ENCODE measurements at places on chromosomes 11 and 22.

DNA sequence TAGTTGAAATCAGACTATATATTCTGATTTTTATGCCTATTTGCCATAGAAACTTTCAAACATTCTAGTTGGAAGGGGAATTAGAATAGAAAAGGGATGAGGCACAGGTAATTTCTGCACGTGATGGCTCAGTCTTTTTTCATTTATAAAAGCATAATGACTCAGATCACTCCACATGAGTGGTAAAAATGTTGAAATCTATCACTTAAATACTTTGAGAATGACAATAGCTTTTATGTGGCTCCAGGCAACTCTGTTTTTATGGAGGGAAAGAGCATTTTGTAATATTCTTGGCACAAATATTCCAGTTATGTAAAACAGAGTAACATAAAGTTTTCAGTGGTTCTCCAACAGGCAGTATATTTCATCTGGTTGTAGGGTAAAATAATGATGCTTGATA lies 5.9 kb upstream of the MMP3 start:
- no peak for DNase-seq

- DNase-seq = peak; percentile 66
Measured at GRCh38 chr11:97965849-97966646, 1054.7 kb upstream of the CNTN5 start.

DNA sequence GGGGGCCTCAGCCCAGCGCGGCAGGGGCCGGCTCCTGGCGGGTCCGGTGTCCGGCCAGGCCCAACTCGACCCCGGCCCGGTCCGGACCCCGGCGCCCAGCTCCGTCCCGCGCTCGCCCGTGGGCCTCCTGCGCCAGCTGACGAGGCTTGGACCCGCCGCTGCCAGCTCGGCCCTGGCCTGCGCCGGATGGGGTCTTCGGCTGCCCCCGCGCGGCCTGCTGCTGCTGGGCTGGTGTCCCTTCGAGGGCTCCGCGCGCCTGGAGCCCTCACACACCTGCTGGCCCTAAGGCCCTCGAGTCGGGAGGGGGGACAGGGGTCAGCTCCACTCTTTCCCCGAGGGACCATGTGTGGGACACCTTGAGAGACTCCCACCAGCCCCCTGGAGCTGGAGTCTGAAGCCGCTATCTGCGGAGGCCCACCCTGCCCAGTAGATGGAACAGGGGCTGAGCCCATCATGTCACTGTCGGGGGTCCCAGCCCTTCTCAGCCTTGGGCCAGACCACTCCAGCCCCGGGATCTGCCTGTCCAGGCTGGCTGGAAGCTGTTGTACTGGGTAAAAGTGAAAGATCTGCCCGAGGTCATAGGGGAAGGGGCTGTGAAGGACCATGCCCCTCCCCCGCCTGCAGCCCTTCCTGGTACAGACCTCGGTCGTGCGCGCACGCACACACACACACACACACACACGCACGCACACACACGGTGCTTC lies 768 bp upstream of the CDKN1C start:
- DNase-seq = no peak

- DNase-seq = no peak
Measured at GRCh38 chr11:65565624-65566453, 4.4 kb upstream of the ZNRD2 start.

- no peak for DNase-seq
Measured at GRCh38 chr11:121163658-121164308, 62.7 kb downstream of the TECTA start.

GRCh38 chr11:120281143-120281795 lies 41.3 kb downstream of the POU2F3 start:
- no peak for DNase-seq

DNA sequence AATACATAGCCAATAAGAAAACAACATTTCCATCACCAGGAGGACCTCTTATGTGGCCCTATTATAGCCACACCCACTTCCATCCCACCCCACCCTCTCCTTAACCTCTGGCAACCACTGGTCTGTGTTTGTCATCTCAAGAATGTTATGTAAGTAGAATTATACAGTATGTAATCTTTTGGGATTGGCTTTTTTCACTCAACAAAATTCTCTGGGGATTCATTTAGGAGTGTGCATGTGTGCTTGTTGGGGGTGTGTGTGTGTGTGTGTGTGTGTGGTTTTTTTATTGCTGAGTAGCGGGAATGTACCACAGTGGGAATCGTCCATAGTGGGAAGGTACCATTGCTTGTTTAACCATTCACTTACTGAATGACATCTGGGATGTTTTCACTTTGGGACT lies 5.2 kb downstream of the KCNJ5 start:
- no peak for DNase-seq

DNA sequence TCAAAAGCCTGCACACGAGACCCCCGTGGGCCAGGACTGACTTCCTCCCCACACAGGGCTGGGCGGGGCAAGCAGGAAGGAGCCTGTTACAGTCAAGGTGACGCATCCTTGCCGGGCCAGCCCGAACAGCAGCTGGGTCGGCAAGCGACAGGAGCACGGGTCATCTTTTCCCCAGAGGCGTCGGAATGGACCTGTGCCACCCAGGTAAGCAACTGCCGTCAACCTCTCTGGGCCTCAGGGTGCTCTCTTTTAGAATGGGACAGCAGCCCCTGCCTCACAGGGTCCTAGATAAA lies at the start of gene CYTH4:
Gene CYTH4, plus strand, starts transcription at position 124 of the 293 bp plus-strand sequence. Its CDS starts 62 bp downstream, at position 186.
- no peak for DNase-seq

- DNase-seq = no peak
Measured at GRCh38 chr11:94595076-94595475, 27.9 kb downstream of the PIWIL4 start.

GRCh38 chr11:93741882-93742226 lies 382 bp downstream of the C11orf54 start:
- DNase-seq = no peak

GRCh38 chr11:106399076-106399511 lies 321.6 kb downstream of the AASDHPPT start:
- peak; percentile 99 for DNase-seq

DNA sequence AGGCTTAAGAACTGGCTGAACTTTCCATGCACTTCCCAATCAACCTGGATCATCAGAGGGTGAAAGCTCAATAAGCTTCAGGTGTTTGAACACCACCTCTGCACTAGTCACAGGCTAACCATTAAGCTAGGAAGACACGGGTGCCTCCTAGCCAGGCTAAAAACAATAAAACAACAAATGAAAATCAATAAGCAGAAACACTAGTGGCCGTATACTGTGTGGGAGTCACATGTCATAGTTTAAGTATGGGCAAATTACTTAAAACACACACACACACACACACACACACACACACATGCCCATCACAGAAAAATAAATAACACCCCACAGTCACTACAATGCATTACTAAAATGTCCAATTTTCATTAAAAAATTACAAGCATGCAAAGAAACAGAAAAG lies 85.2 kb downstream of the APOL5 start:
- DNase-seq = no peak

GRCh38 chr11:100878474-100878873 lies 191.4 kb downstream of the ARHGAP42 start:
- DNase-seq = no peak

- no peak for DNase-seq
Measured at GRCh38 chr22:22936915-22937656, 49.5 kb downstream of the IGLL5 start.

- no peak for DNase-seq
Measured at GRCh38 chr11:121576531-121576930, 123.8 kb upstream of the SORL1-AS1 start.

DNA sequence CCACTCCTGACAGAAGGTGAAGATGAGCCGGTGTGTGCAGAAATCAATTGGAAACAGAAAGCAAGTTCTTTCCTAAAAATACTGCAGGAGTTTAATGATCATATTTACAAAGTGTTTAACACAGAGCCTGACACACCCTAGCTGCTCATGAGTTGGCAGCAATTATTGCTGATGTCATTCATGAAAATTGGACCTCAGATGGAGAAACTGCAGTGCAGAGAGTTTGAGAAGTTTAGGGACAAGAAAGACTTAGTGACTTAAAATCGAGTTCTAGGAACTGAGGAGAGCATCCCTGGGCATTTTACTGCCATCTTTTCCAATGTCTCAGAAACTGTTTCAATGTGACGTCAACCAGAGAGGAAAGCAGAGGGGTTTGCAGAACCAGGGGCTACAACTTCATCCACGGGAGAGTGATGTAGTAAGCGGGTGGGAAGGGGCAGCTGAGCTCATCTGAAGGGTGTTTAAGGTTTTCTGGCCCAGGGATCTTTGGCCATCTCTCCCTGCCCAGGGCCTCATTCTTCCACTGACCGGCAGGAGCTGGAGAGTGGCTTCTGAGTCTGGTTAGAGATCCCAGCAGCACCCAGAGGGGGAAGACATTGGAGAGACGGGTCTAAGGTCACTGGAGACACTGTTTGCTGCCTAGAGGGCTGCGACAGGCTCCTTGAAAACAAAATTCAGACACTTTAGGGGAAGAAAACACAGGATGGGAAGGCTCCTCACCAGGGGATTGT lies 21.1 kb upstream of the IGLL5 start:
- no peak for DNase-seq

DNA sequence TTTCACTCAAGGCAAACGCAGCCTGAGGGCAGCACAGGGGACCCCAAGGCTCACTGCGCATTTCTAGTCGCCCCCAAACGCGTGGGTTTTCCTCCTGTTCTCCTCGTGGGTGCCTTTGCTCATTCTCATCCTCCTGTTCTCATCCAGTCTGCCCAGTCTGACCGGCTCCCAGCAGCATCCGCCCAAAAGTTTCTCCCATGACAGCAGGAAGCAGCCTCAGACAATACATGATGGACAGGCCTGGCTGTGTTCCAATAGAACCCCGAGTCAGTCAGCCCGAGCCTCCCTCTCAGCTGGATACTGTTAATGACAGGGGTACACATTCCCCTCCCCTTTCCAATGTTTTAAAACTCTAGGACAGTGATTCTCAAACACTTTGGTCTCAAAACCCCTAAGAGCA lies 22.5 kb upstream of the KRTAP5-7 start:
- DNase-seq = no peak

DNA sequence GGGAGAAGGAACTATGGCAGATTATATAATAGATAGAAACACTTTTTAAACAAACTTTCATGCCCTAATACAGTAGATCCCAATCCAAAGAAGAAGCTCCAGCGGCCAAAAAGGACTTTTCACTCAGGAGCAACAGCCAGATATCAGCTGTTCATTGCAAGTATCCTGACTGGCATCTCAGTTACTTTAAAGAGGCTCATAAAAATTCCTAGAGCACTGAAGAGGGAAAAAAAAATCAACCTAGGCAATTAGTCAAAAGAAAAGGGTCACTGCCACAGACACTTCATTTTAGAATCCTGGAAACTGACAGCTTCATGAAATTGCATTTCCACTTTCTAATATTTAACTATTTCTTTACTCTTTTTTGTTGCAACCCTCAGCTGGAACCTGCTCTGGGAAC lies 170.6 kb upstream of the SOX6 start:
- no peak for DNase-seq

DNA sequence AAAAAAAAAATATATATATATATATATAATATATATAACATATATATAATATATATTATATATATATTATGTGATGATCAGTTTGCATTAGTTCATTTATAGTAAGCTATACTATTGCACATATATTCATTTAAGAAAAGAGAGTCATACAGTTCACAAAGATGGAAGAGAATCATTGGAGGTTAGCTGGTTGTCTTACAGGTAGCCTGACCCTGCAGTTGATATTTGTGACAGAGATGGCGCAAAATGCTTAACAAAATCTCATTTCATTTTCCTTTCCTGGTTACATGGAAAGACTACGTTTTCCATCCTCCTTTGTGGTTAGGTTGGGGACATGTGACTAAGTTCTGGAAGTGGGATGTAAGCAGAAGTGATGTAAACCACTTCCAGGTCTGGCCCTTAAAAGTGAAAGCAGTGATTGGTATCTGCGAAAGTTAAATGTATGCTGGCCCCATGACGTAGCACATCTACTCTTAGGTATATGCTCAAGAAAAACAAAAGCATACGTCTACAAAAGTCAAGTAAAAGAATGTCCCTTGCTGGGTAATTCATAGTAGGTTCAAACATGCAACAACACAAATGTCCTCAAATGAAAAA lies 7.2 kb upstream of the TMEM135 start:
- DNase-seq = no peak

DNA sequence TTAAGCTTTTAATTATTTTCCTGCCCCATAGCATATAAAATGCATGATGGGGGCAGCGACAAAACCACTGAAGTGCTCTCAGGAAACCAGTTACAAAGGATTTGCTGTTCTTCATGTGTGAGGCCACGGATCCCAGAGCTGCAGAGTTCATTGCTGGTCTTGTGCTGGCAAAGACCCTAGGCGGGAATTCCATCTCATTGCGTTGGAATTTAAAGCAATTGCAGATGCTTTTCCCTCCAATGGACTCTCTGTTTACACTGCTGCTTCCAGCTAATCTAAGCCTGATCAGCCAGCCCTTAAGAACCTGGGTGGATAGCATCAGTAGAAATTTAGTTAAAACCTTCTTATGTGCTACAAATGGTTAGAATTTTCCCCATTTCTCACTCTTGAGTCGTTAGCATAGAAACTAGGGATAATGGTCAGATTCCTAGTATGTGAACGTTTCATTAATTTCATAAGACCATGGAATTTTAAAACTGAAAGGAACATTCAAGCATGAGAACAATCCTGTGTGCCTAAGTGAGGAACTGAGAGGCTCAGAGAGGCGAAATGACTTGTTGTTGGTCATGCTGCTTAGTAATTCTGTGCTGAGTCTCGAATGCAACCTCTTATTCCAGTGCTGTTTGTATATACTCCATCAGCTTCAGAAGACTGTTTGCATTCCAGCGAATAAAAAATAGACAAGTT lies 36.1 kb upstream of the ADSL start:
- peak; percentile 86 for DNase-seq

DNA sequence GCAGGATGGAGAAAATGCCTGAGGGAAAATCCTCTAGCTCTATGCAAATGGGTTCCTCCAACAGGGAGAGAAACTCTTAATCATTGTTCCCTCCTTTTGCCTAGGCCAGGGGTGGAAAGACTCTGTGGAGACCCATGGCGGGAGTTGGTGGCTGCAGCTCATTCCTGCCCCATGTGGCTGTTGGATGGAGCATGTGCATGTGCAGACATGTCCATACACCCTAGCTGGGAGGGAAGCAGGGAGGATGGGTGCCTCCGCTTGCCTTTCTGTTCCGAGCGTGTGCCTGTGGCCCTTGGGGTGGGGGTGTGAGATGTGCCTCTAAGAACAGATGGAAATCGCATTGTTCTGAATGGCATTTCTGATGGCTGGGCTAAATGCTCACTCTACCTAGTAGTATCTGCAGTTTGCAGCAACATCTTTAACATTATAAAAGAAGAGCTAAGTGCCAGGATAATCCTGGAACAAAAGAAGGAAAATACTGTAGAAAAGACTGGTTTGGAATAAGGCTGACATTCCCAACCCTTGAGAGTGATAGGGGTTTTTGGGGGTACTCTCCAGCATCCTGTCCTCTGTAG lies 31.7 kb downstream of the METTL15 start:
- no peak for DNase-seq

- DNase-seq = no peak
Measured at GRCh38 chr11:2647953-2648352, 51.8 kb downstream of the KCNQ1OT1 start.

DNA sequence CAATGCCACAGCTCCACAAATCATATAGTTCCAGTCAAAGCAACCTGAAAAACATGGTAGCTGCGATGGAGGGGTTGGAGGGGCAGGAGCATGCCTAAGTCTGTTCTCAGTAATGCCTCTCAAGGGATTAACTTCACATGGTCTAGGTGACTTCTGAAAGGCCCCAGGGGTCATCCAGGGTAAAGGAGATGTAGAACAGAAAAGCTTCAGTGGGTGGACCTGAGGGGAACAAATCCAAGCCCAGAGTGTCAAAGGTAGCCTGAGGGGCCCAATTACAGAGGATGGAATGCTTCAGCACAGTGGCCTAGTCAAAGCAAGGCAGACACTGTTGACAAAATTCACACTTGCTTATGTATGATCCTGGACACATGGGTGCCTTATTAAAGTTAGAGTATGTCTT lies 23.3 kb downstream of the OR4D9 start:
- no peak for DNase-seq
